Cardiac septum (tissue), 1 donor: ENCODE measurements at places on chromosomes 12 and 14.

DNA sequence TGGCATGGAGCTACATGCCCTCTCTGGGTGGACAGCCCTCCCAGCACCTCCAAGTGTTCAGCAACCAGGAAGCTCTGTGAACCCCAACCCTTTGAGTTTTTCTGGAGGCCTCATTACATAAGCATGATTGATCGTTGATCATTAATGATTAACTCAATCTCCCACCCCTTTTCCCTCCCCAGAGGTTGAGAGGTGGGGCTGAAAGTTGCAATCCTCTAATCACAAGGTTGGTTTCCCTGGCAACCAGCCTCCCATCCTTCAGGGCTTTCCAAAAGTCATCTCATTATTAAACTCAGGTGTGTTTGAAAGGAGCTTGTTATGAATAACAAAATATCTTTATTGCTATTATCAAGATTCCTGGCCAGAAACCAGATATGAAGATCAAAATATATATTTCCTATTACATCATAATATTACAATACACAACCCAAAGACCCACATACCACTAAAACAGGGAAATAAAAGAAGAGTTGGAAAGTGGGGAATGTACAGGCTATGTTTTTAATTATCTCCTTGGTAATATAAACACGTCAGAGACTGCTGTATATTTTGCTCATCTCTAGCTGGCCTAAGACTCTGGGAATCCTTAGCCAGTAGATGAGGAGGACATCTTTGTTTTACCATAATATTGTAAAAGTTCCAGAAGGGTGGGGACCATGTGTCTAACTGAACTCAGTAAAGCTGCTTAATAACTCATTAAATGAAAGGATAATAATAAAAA is 73.6 kb downstream of the SSPN start:
- no peak for DNase-seq

DNA sequence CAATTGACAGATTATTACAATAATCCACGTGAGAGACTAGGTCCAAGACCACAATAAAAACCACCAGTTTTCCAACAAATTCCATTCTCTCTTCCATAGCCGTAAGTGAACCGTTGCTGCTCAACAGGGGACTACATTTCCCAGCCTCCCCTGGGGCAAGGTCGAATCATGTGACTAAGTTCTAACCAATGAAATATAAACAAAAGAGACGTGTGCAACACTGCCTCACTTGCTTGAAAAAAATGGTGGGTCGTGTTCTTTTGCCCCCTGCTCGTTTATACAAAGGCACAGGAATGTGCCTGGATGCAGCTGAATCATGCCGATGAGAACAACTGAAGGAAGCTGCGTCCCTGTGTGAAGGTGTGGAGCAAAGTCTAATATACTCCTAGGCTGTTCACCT is 51.1 kb downstream of the HSPB8 start:
- no peak for DNase-seq

- DNase-seq: no peak
Observed at GRCh38 chr12:28144059-28144458, 46.2 kb upstream of the CCDC91 start.

DNA sequence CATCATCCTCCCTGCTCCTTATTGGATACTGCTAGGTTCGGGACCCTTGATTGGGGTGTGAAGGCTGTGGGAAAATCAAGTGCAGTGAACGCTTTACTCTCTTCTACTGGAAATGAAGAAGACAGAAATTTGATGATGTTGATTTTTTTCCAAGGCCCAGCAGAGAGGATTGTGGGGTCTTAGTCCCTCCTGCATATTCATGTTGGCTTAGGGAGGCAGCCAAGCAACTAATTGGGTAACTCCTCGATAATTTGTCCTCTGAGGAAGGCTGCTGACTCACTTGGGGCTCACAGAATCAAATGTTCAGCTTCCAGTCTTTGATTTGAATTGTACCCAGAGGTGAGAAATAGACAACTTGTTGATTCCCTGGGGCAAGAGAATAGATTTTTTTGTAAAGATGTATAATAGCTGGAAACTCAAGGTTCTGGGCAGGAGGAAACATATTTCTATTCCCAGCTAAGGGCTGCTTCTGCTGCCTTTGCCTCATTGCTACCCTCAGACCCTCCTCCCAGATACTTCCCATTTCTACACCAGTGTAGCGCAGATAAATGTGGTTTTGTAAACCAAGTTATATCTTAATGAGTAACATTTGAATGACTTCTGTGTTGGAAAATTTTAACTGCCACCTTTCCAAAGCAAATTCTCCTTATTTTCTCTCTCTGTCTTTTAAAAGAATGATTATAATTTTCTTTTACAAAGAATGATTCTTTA is 21.7 kb downstream of the NEUROD4 start:
- DNase-seq: no peak

DNA sequence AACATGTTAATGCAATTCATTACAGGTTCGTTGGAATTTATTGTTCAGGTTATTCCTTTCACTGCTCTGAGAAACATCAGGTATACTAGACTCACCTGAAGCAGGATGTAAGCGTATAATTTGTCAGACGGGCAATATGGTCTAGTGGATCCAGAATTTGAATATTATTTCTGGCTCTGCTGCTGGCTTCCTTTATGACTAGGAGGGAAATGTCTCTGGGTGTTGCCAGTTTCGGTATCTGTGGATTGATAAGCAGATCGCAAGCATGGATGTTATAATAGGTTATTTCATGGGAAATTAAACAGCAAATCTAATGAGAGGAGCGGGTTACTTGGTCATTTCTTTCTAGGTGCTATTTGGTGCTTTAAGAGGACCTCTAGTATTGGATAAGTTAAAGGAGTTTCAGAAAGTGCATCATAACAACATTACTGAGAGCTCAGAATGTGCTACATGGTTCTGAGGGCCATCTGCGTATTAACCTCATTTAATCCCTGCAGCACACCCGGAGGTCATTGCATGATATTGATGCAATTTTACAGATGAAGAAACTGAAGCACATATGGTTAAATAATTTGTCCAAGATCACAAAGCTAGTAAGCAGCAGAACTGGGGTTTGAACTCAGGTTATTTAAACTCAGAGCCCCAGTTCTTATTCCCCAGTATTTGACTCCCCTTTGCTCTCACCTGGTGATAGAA is 47.3 kb upstream of the BCAT1 start:
- DNase-seq: no peak

GRCh38 chr14:26849514-26849913 is 251.7 kb upstream of the NOVA1 start:
- no peak for DNase-seq

- no peak for DNase-seq
Observed at GRCh38 chr14:51430079-51430478, 190.0 kb downstream of the TMX1 start.

DNA sequence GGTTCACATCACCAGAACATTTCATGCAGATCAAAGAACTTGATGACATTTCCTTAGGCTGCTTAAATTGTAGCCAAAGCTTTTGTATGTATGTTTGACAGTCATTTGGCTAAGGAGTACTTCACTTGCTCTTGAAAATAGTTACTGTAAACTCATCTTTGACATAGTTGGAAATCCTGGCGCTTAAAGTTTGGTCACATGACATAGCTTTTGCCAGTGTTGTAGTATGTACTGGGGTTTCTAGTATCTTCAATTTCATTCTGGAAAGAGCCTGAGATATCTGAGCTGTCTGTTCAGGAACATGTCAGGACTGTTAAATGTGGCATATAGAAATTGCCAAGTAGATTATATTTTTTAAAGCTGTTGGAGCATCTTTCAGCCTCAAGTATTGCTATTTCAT is 55.7 kb downstream of the WDR20 start:
- DNase-seq: no peak

- DNase-seq: no peak
Observed at GRCh38 chr12:12266389-12266872, 413 bp downstream of the LRP6 start.

DNA sequence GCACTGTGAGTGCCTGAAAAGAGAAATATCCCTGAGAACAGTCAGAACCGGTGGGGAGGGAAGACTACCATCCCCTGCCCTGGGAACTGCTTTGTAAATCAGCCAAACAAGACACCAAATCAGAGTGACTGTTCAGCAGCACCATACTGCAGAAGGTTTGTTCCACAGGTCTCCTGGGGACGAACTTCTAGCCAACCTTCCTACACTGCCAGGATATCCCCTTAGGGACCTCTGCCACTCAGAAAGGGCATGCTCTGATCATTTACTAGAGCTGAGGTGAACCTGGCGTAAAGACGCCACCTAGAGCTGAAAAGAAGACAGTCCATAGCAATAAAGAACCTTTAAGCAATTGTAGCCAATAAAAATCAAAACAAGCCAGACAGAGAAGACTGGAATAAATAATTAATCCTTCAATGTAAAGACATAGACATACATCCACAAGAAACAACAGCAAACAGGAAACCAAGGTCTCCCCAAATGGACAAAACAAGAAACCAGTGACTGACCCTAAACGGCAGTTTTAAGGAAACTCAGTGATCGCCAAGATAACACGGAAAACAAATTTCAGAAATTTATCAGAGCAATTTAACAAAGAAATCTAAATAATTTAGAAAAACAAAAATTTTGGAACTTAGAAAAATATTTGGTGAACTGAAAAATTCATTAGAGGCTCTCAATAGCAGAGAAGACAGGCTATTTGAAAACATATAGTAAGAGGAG is 228.1 kb upstream of the AMIGO2 start:
- no peak for DNase-seq

- no peak for DNase-seq
Observed at GRCh38 chr12:118290130-118290529, 82.6 kb downstream of the TAOK3 start.

DNA sequence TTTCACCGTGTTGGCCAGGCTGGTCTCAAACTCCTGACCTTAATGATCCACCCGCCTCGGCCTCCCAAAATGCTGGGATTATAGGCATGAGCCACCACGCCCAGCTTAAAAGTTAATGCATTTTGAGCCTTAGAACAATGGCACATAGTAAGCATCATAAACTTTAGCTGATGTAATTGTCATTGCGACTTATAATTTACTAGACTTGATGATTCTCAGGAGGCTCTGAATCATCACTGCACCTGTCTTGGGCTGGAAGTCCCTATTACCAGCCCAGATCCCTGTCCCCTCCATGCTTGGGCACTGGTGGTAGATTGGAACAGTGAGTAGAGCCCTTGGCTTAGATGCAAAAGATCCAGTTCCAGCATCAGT is 26.1 kb downstream of the KMT5A start:
- DNase-seq: no peak

DNA sequence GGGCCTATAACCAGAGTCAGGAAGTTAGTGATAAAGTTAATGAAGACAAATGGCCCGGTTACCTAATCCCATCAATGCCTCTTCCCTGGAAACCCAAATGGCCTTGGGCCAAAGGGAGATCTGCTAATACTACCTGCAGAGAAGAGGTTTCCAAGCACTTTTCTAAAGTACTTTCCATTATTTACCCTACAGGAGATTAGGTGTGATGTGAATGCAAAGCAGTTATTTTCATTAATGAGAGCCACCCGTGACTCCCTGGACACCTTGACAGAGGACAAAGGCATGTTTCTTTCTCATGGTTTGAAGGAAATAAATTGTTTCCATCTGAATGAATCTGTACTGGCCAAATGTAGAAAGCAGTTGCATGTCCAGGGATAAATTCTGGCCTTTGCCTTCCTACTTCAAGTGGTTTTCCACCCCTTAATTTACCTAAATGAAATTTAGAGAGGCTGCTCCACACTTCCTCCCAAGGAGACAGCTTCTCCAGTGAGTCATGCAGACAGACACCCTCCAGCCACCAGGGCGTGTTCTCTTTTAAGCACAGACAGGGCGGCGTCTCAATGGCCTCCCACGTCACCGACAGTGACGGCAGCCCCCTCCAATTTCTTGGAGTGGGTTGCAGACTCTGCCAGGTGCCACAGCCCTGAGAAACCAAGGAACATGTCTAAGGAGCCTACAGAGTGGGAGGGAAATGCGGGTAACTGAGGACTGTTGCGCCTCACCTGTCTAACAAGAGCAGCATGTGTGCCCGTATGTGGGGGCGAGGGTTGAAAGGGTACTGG is 43.9 kb upstream of the GNPNAT1 start:
- no peak for DNase-seq

DNA sequence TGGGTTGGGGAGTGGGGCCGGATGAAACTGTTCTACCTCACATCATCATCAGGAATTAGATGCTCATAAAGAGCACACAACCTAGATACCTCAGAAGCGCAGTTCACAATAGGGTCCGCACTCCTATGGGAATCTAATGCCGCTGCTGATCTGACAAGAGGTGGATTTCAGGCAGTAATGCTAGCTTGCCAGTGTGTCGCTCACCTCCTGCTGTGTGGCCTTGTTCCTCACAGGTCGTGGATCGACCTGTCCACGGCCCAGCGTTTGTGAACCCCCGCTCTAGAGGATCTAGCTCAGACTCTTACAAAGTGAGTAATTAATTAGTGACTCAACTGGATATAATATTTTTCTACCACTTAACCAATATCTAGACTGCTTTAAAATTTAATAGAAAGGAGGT is 5.8 kb downstream of the PPP1R12A start:
- no peak for DNase-seq

GRCh38 chr12:109962398-109962797 is 33.8 kb downstream of the GIT2 start:
- DNase-seq: no peak

GRCh38 chr12:32891526-32891925 is 5.1 kb downstream of the PKP2 start:
- DNase-seq: no peak

DNA sequence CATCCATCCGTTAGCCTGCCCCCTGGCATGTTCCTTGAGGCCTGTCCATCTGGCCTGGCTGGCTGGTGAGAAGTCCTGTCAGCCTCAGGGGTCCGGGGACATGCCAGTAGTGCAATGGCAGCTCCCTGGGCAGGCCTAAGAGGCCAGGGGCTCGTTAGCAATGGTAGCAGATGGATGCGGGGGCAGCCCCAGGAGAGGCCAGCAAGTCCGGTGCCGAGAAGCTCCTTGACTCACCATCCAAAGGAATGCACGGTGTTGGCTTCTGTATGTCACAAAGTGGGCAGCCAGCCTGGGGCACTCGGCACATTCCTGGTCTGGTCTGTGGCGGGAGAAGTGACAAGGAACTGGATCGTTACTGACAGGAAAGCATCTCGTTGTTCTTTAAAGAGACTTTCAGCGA is 319.9 kb downstream of the CACNA1C start:
- DNase-seq: peak; percentile 83

GRCh38 chr14:75982266-75983018 is 647 bp upstream of the TGFB3 start:
- DNase-seq: peak; percentile 90

- no peak for DNase-seq
Observed at GRCh38 chr14:20652996-20653975, 11.8 kb upstream of the OR6S1 start.

- no peak for DNase-seq
Observed at GRCh38 chr12:47710278-47710677, 4.4 kb upstream of the RPAP3 start.

DNA sequence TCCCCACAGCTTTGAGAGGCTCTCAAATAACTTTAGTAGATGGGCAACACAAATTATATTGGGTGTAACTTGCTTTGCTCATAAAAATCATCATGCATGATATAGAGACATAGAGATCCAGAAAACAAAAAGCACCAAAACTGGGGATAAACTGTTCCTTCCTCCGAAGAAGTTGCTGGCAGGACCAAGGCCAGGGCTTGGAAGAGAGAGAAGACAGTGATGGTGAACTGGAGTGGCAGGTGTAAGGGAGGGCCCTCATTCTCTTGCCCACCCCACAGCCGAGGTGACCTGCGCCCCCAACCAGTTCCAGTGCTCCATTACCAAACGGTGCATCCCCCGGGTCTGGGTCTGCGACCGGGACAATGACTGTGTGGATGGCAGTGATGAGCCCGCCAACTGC is 15.4 kb upstream of the NXPH4 start:
- DNase-seq: no peak
